ENCODE measurements at places on chromosomes 6 and 20. TPM values are rescaled to one million over a fixed set of nuclear protein-coding genes. Genes with fewer than 3 reads are reported as not detected.

ANKRD6 gene
- total RNA-seq, result 15.0 TPM

SEMG1 gene
- total RNA-seq, result not detected

WFDC5 gene
- total RNA-seq, result not detected

PPP1R16B gene
- 6.8 TPM for total RNA-seq

TRERF1 gene
- 1.5 TPM for total RNA-seq

RBBP8NL gene
- total RNA-seq, result not detected

SLC17A2 gene
- total RNA-seq, result not detected

PRSS16 gene
- total RNA-seq, result not detected

LTB gene
- not detected for total RNA-seq

METTL24 gene
- total RNA-seq, result 0.91 TPM

ZNF391 gene
- total RNA-seq, result 0.51 TPM

PGC gene
- not detected for total RNA-seq

DNA sequence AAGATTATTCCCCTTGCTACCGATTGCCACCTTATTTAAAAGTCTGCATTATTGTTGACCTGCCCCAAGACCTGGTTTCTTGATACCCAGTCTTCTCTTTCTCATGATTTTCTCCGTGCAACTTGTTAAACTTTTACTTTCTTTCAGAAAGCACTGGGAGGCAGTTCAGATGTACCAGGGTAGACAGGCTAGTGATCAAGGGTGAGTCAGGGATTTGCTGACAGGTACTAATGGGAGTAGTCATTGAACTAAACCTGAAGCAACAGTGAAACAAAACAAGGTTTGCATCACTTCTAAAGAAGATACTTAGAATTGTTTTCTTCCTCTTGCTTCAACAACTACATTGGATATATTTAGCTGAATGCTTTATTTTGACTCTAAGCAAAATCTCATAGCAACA is 124.4 kb downstream of the KCNQ5 start:
- DNase-seq, result no peak

- DNase-seq, result no peak
Measured at GRCh38 chr20:49937027-49937929, 1.1 kb downstream of the RNF114 start.

DNA sequence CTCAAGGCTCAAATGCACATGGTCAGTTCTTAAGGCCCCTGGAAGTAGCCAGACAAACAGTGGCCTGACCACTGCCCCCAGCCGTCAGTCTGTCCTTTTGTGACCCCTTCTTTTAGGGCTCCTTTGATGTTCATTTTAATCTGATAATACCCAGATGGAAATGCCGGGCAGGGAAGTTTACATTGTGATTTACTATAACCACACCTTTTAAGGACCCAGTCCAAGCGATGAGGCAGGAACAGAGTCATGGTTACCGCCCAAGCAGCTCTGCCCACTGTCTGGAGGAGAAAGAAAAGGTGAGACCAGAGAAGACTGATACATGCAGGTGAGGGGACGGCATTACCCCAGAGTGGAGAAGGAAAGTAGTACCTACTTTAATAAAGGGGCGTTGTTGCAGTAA is 110.6 kb downstream of the PLEKHG1 start:
- no peak for DNase-seq

DNA sequence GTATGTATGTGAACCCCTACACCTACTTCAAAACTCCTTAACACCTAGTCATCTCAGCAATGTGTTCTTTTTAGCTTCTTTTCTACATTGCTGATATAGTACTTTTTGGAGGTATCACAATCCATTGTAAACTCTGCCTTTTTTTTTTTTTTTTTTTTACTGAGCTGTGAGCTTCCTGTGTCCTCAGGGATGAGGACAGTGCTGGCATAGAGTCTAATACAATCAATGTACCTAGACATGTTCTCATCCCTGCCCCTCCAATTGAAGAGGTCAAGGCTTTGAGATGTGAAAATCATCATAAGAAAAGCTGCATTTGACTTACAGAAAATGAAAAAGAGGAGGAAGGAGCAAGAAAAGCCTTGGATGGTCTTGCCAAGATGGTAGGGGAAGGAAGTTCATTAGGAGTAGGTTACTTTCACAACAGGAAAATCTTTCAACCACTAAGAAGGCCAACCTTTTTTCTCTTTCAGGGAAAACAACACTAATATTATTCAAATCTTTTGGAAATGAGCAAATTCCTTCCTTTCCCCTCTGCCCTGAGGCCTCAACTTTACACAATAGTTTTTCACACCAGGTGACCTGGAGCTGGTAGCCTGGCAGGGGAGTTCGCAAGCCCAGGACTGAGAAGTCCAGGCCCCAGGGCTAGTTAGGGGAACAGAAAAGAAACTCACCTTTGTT is 2.8 kb upstream of the JARID2 start:
- no peak for DNase-seq

DNA sequence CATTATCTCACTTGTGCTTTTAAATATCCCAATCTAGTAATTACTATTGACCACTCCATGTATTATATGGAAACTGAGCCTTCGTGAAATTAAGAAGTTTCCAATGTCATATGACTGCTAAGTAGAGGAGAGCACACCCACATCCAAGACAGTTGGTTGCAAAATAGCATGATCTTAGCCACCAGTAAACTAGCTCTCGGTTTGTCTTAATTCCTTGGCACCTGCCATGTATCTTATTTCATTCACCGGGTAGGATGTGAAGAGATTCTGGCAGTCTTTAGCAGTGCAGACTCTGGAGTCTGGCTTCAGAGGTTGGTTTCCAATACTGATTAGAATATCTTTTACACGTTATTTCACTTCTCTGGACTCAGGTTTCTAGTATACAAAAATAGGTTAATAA is 270.3 kb downstream of the LAMA2 start:
- DNase-seq, result no peak

GRCh38 chr6:170290296-170291128 is at the start of gene DLL1:
DLL1 (minus strand) TSS chr6:170291078; CDS start chr6:170290139, 939 bp downstream.
- DNase-seq, result peak; percentile 80

DNA sequence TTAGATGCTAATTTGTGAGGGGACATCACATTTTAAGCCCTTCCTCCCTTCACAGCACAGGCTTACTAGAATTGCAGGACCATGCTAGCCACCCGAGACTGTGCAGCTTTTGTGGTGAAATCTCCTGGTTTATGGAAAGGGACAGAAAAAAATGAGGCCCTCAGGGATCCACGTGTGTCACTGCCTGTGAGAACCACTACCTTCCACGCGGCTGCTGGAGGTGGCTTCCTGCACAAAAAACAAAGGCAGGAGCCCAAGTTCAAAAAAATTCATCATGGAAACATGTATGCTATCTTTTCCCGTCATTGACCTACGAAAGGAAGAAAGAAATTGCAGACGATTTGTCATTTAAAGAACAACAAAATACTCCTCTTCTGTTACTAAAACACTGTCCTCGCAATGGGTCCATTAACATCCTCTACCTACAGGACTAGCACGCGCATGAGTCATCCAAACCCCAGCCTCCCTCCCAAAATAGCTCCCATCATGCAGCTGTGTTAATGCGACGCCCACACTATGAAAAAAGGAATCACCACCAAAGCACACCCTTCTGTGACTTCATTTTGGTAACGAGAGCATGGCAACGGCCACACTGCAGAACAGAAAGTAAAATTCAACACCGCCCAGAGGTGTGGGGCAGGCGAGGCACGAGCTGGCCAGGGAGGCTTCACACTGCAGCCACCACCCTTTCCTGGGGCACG is 45.7 kb downstream of the RAMACL start:
- no peak for DNase-seq

GRCh38 chr6:133241901-133242636 is 912 bp downstream of the EYA4 start:
- peak; percentile 47 for DNase-seq

DNA sequence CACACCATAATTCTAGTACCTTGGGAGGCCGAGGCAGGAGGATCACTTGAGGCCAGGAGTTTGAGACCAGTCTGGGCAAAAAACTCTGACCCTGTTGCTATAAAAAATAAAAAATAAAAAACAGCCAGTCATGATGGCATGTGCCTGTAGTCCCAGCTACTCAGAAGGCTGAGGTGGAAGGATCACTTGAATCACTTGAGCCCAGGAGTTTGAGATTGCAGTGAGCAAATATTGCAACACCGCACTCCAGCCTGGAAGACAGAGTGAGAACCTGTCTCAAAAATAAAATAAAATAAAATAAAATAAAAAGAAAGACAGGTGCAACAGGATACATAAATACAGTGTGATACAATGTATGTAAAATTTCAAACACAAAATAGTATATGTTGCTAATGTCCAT is 154.5 kb downstream of the OTOR start:
- no peak for DNase-seq

- DNase-seq, result no peak
Measured at GRCh38 chr6:167786853-167787675, 39.6 kb upstream of the AFDN start.

DNA sequence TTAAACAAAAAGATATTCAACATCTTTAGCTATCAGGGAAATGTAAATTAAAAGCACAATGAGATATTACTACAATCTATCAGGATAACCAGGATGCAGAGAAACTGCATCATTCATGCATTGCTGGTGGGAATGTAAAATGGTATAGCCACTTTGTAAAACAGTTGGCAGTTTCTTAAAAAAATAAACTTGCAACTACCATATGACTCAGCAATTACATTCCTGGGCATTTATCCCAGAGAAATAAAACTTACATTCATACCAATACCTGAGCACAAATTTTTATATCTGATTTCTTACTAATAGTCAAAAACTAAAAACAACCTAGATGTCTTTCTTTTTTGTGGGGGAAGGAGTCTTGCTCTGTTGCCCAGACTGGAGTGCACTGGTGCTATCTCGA is 190.3 kb upstream of the TAB2 start:
- no peak for DNase-seq

GRCh38 chr20:48401359-48401758 is 426.4 kb downstream of the PREX1 start:
- DNase-seq, result no peak

GRCh38 chr6:6788394-6789032 is 200.0 kb downstream of the LY86 start:
- DNase-seq, result no peak

- no peak for DNase-seq
Measured at GRCh38 chr6:37288247-37288646, 30.3 kb upstream of the TMEM217 start.

DNA sequence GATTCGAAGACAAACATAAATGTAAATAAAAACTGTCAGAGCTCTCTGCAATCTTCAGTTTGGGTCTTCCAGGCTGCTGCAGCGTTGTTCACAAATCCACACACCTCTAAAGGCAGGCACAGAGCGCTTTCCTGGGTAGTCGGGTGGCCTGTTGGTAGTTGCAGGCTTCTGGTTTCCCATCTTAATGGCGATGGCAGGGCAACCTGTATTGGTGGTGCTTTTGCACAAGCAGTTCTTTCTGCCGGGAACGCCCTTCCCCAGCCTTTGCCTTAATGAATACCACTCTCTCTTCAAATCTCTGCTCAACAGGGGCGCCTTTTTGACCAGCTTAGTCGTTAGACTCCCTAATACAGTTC is 723 bp upstream of the IFT52 start:
- no peak for DNase-seq

DNA sequence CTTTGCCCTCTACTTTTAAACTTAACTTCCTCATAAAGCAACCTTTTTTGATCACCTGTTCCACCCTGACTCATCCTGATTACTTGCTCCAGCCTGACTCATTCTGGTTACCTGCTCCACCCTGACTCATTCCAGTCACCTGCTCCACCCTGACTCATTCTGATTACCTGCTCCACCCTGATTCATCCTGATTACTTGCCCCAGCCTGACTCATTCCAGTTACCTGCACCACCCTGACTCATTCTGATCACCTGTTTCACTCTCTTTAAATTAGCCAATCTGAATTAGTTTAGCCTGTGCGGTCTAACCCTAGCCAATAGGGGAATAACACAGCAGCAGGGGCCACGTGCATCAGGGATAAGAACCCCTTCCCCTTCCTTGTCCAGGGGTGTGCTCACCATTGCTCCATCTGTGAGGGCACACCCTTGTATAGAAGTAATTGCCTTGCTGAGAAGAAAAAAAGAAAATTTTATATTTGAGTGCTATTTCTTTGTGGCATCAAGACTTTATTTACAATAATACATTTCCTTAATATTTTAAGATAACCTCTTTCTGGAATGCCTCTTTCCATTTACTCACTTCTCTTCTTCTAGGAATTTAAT is 17.9 kb downstream of the HLA-G start:
- no peak for DNase-seq

GRCh38 chr20:60900618-60901017 is 351.4 kb upstream of the CDH4 start:
- DNase-seq, result no peak

- DNase-seq, result no peak
Measured at GRCh38 chr6:23435798-23436197, 690.2 kb upstream of the NRSN1 start.

- DNase-seq, result no peak
Measured at GRCh38 chr6:129516005-129516404, 194.0 kb downstream of the ARHGAP18 start.

- DNase-seq, result no peak
Measured at GRCh38 chr6:146855889-146856288, 257.1 kb downstream of the ADGB start.
